ENCODE measurements at places on chromosomes 3 and 15.
A peak's percentile ranks its signal among the peaks of the same experiment; 100 is the strongest.

DNA sequence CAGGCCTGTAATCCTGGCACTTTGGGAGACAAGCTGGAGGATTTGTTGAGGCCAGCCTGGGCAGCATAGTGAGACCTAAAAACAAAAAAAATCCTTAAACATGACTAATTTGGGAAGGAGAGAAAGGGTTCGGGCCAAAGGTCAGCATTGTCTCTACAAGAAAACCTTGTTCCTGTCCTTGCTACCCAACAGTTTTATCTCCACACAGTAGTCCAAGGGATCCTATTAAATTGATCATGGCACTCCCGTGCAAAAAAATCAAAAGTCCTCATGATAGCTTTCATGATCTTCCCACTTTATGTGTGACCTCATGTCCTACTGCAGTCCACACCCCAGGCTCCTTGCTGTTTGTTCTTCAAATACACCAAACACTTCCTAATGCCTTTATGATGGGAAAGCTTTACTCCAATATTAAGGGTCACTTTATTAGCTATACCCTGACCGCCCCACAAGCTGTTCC lies 4.2 kb downstream of the RPL15 start:
- DNase-seq, result no peak

DNA sequence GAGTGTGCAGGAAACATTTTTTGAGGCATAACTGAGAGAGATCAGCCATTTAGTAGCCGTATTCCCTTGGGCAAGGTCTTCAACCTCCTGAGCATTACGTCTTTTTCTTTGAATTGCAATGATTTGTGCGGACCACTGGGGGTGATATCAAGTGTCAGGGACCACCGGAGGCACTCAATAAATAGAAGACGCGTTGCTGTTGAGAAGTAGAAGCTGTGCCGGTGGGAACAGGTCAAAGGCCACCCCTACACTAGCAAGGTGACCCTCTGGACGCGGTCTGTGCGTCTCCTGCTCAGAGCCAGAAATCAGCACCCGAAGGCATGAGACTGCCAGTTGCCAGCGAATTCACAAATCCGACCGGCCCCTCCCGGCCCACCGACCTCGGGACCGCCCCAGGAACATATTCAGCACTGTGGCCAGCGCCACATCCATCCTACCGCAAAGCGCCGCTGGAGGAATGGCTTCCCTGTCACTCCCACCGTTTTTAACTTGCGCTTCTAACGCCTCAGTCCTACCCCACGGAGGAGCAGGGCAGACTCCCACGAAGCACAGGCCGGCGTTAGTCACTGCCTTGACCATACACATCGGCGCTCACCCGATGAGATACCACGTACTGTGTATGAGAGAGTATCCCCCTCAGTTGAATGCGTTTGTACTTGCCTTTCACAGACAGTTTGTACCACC lies 1.4 kb upstream of the GHSR start:
- DNase-seq, result no peak

DNA sequence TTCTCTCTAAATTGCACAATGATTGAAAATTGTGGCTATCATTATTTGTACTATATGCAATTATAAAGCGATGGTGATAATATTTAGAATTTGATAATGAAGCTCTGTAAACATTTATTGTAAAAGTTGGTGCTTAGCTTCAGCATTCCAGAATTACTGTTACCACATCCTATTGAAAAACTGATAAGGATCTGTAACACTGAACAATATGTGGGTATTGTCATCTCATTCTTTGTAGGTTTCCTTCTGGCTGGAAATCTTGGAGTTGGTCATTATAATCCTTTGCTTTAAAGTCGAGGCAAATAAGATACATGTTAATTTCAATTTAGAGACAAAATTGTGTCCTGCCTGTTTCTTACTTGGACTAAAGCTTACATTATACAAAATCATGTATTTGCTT lies 323.4 kb upstream of the GOLIM4 start:
- no peak for DNase-seq

DNA sequence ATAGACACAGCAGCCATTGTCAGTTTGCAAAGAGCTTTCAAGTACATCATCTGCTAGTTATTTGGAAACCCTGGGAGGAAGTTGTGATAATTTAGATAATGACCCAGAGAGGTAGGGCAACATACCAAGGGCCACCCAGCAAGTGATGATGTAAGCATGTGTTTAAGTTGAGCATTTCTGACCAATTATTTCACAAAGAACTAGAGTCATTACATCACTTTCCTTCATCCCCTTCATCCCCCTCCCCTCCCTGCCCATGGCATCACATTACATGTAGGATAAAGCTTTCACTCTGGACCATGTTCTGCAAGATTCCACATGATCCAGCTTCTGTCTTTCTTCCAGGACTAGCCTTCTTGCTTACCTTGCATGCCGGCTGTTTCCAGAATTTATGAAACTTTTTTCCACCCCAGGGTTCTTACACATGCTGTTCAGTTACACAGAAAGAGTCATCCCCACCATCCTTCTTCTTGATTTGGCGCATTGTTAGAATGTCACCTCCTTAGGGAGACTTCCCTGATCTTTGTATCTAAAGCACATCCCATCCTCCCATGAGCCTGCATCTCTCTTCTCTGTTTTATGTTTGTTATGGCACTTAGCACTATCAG lies 71.3 kb downstream of the PTPRG start:
- no peak for DNase-seq

GRCh38 chr3:24389108-24390090 lies 105.3 kb downstream of the THRB start:
- no peak for DNase-seq

GRCh38 chr3:45113625-45114050 lies 32.5 kb downstream of the CDCP1 start:
- no peak for DNase-seq

GRCh38 chr3:94307588-94307987 lies 244.7 kb downstream of the NSUN3 start:
- DNase-seq, result no peak

GRCh38 chr3:129315223-129315997 lies 36.7 kb downstream of the HMCES start:
- DNase-seq, result peak; percentile 14

- no peak for DNase-seq
These were observed 15.8 kb downstream of the EFCC1 start for GRCh38 chr3:129016720-129017483.

- DNase-seq, result no peak
These were observed 103.2 kb downstream of the TBC1D5 start for GRCh38 chr3:17639257-17639656.

DNA sequence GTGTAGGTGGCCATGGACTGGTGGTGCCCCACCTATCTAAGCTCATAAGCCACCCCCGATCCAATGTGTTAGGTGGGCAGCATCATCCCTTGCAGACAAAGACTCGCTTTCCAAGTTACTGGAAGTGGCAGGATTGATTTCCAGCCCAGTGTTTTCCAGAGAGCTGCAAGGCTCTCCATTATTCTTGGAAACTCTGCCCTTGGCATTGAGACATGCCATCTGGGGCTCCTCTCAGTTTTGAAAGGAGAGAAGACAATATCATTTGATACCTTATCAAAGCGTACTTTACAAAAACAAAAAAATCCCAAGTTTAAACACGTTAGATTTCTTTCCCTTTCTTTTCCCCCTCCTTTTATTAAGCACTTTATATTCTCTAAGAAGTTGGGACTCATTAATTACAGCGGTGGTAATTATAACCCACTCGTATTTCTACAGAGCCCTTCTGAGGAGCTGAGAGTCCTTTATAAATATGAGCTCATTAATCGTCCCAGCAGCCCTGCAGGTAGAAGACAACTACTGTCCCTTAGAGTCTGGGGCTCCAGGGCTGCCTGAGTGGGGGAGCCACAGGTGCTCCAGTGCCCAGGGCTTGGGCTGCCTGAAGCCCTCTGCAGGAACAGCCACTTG lies 226.1 kb downstream of the TLE3 start:
- DNase-seq, result no peak

DNA sequence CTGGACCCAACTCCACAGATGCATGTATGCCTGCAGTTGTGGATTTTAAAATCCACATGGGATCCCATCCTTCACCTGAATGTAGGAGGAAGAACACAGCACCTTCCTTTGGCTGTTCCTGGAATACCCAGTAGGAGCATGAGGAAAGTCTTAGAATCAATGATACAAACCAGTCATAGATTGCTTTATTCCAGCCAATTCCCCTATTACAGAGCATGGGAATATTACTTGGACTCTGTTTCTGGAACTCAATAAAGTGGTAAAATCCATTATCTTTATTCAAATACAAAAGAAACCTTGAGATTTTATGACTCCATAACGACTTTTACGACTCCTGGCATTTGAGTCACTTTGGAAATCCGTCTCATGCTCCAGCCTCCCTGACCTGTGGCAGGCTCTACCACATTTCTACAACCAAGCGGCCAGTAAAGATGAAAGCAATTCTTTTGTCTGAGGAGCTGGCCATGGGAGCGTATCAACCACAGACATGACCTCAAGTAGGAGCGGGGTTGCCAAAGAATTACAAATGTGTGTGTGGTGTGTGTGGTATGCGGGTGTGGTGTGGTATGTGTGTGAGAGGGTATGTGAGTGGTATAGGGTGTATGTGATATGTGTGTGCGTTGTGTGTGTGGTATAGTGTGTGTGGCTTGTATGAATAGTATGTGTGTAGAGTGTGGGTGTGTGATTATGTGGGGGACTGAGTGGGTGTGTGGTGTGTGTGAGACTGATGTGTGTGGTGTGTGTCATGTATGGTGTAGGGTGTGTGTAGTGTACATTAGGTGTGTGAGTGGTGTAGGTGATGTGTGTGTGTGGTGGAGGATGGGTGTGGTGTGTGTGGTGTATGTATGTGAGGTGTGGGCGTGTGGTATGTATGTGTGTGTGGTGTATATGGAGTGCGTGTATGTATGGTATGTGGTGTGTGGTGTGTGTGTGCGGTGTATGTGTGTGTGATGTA lies 40.0 kb downstream of the ARRDC4 start:
- no peak for DNase-seq

- no peak for DNase-seq
These were observed 160.2 kb downstream of the FOXP1 start for GRCh38 chr3:71423151-71423906.

DNA sequence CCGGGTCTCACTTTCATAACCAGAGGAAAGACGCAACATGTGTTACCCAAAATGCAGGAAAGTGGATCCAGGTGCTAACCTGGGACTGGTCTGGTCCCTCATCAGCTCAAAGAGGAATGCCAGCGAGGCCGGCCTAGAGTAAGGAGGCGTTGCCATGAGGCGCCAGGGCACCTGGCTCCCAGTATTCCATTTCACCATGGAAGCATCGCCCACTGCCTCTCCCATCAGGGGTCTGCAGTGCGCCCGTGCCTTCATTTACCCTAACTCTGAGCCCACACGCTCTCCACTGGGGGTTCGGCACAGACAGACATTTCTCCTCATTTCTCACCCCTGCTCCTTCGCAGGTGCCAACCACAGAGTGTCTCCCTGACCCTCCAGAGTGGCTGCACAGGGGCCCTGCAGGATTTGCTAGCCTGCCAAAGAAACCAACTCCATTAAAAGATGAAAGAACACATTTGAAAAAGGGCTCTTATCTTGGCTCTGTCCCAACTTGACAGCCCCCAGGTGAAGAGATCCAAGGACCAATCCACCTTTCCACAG lies 61.5 kb downstream of the ABTB1 start:
- DNase-seq, result no peak

- DNase-seq, result no peak
These were observed 8.5 kb upstream of the ILDR1 start for GRCh38 chr3:122030381-122031122.

DNA sequence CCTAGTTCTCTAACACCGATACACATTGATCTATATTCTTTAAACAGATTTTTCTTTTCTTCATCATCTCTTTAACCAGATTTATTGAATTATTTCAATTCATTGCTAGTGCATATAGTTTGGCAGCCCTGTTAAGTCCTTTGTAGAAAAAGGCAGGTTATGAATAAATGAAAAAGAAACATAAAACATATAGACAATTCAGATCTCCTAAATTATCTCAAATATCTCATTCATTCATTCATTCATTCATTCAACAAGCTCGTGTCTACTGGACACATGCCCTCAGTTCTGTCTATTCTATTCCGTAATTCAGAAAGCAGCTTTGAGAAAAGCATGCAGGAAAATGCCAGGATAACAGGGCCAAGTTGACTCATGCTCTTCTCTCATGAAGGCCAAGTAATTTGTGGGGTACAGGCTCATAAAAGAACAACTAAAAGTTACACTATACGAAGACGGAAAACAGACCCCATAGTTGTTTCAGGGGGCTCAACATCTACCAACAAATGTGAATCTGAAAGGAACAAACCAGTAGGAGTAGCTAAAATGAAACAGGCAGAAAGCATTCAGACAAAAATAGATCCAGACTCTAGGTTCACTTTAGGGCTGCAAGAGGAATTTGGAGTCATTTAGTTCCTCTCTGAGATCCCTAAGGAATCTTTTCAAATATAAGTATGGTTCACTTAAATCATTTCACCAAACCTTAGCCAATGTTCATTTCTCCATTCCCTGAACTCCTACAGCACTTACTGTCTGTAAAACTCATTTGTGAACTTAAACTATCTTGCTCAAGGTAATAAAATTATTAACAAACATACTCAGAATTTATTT lies 7.5 kb downstream of the ZNF148 start:
- no peak for DNase-seq

DNA sequence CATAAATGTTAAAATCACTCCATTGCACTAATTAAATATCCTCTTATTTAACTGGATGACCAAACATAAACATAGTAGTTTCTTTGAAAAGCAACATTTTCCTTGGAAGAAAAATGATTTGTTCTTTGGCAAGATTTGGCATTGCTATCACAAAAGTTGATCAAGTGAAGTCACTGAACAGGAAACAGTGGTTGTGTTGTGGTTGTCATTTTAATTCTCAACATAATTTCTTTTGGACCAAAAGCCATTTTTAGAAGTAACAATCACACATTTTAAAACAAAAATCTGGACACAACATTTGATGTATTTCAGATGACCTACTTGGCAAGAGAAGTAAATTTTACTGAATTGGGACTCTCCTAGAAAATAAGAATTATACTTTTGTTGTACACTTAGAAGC lies 872.3 kb downstream of the ROBO1 start:
- no peak for DNase-seq

- DNase-seq, result peak; percentile 67
These were observed at the start of gene IQSEC1 for GRCh38 chr3:13073326-13074005. Gene IQSEC1 (minus strand): TSS chr3:13073429. CDS start chr3:13073014, 415 bp downstream.

DNA sequence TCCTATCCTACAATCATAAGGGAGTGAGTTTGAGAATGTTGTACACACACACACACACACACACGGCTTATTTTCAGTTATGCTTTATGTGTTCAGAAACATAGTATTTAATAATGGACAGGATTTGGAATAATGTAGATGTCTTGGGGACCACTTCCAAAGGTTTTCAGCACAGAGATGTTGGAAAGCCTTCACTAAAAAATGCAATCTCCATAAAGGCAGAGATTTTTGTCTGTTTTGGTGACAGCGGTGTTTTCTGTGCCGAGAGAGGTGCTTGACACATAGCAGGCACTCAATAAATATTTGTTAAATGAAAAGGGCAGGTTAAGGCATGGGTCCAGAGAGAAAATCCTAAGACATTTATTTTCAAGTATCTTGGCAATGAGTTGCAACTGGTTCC lies 428.2 kb upstream of the RGMA start:
- DNase-seq, result no peak

- no peak for DNase-seq
These were observed 48.4 kb downstream of the SLC2A2 start for GRCh38 chr3:170977949-170978745.

GRCh38 chr3:184241447-184242296 lies 7.1 kb downstream of the ALG3 start:
- DNase-seq, result no peak

Measured in stimulated activated CD4-positive, alpha-beta T cell treated with anti-CD3 and anti-CD28 coated beads, Interleukin-1b, Interleukin-23, amount 100 ng/mL, for 24 hours (primary cell).